ENCODE measurements at places on chromosomes 12 and 14.

DNA sequence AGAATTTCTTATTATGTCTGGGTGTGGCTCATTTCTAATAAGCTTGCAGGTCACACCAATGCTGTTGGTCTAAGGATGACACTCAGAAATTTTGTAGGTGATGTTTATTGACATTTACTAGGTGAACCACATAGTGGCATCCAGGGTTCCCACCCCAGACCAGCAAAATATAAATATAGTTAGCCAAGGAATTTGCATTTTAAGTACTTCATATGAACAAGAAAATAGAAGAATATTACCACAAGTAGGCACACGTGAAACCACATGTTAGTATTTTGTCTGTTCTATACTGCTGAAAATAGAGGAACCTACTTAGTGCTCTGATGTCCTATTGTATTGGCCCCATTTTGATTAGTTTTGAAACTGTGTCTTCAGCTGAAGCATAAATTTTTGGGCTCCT lies 71.1 kb downstream of the USP15 start:
- DNase-seq, result no peak

DNA sequence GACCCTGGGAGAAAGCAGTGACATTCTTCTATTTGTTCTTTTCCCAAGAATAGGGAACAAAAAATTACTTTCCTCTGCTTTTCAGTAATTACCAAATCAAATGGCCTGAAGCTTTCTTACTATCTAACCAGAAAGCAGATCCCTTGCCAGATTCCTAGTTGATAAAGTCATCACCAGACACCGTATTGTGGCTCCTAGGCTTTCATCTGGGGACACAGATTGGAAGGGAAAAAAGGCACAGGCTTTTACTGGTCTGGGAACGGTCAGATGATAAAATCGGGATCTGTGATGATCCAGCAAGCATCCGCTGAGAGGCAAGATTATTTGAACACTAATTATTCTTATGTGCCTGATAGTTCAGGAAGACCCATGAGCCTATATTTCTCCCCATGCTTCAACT lies 79.1 kb upstream of the BCL2L14 start:
- no peak for DNase-seq

GRCh38 chr14:51328064-51328771 lies 88.2 kb downstream of the TMX1 start:
- no peak for DNase-seq

GRCh38 chr12:3680919-3681594 lies 71.9 kb downstream of the CRACR2A start:
- no peak for DNase-seq
